A549 (cell line): ENCODE measurements at places on chromosomes 1 and 21. TPM values are rescaled to one million over a fixed set of nuclear protein-coding genes. Genes with fewer than 3 reads are reported as not detected.

DNA sequence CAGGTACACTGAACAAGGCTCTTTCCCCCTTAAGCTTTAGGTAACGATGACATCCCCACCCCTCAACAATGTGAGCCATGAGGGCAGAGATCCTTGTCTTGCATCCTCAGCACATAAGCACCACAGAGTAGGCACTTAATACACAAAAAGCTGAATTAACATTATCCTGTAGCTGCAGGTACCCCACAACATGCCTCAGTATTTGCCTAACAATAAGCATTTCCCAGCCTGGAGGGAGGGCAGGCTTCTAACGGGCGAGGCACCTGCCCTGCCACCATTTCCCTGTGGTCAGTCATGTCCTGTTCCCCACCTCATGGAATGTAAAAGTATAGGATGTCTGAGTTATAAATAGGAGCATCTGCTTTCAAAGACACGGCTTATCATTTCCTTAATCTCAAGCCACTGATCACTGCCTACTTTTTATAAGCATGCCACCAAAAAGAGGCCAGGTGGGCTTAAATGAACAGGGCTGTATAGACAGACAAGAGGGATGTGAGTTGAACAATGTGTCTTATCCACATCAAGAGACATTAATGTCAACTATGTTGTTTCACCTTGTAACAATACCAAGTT lies 3.4 kb downstream of the CAPZB start:
- no peak for DNase-seq

HSF2BP gene
- 1.7 to 2.3 TPM (median 1.7 TPM) in 3 replicates for polyA plus RNA-seq

- DNase-seq: no peak
Observed at GRCh38 chr1:11307852-11308251, 34.9 kb downstream of the UBIAD1 start.

DNA sequence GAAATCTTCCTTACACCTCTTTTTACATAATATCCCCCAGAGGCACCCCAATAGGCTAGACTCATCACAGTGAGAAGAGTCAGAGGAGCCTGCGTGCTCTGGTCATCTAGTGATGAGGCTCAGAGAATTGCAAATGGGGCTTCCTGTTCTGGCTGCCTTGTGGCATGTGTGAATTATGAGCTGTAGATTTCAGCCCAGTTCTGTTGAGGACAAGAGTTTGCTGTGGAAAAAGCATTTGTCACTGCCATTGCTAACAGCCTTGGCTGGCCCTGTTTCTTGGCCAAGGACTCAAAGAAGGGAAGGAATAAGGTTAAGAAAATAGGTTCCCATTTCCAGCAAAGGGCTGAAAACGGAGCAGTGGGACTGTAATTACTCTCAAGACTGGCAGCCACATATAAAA lies 30.7 kb downstream of the MRAP start:
- DNase-seq: no peak

HSD11B1 gene
- not detected in 3 replicates for polyA plus RNA-seq

DNA sequence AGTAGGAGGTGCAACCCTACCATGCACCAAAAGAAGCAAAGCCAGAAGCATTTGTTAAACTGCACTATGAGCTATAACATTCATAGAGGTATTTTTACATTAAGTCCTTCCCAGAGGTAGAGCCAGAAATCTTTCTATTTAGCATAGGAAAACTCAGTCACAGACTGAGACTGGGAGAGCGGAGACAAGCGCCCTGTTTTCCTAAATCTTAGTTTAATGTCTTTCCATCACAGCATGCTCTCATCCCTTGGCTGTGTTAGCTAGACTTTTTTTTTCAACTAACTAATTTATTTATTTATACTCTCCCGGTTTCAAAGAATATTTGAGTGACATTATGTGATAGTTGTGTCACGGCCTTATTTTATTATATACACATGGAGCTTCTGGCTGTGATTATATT lies 304.1 kb downstream of the LMX1A start:
- no peak for DNase-seq

GRCh38 chr1:211133393-211133835 lies 534 bp downstream of the KCNH1 start:
- peak; percentile 35 for DNase-seq

DNA sequence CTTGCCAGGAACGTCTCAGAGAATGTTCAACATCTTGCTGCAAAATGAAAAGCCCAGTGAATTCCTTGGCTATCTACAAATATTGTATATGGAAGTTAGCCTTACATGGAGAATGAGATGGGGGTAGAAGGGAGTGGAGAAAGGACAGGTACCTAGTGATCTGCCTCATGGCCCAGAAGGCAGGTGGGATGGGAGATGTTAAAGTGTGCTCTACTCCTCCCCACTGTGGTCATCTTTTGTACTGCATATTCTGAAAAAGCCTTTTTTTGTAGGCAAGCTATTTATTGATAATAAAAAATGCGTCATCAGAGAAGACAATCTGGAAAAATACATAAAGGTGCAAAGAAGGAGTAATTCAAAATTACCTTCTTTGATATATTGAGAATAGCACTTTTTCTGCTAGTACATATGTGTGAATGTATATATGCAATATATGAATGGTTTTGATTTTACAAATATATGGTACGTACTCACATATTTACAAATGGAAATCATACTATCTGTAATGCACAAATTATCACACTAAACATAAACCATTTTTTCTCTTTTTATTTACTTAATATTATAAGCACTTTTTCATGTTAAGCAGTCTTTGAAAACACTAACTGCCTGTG lies 19.1 kb upstream of the SLC5A9 start:
- peak; percentile 35 for DNase-seq

SPSB1 gene
- 16.9 to 25.3 TPM (median 22.3 TPM) in 3 replicates for polyA plus RNA-seq

AMPD1 gene
- not detected in 3 replicates for polyA plus RNA-seq

CD247 gene
- polyA plus RNA-seq: 0.10 to 0.28 TPM (median 0.18 TPM) in 3 replicates

AADACL4 gene
- not detected in 3 replicates for polyA plus RNA-seq

DNA sequence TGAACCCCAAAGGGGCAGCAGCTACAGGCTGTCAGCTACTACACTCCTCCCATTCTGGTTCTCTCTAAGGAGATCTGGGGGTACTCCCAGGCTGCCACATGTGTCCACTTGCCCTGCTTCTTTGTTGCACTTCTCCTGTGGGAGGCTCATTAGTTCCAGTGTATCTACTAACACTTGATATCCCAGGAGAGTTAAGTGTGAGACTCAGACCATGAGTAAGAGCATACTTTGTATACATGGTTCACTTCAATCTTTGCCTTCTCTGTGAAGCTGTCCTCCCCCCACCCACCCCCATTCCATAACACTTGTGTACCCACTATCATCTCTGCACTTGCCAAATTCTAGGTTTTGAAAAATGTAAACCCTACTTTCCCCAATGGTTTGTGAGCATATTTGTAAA lies 34.9 kb upstream of the GADD45A start:
- no peak for DNase-seq

GRCh38 chr21:21034036-21034435 lies 35.8 kb downstream of the NCAM2 start:
- no peak for DNase-seq

BTG2 gene
- polyA plus RNA-seq: 7.2 to 9.2 TPM (median 8.0 TPM) in 3 replicates

XCL2 gene
- polyA plus RNA-seq: not detected in 3 replicates

CDK18 gene
- 1.4 to 2.3 TPM (median 2.0 TPM) in 3 replicates for polyA plus RNA-seq

FHAD1 gene
- 0.32 to 0.45 TPM (median 0.37 TPM) in 3 replicates for polyA plus RNA-seq

KCNC4 gene
- polyA plus RNA-seq: 2.2 to 2.4 TPM (median 2.2 TPM) in 3 replicates

DPT gene
- polyA plus RNA-seq: not detected in 3 replicates

DNA sequence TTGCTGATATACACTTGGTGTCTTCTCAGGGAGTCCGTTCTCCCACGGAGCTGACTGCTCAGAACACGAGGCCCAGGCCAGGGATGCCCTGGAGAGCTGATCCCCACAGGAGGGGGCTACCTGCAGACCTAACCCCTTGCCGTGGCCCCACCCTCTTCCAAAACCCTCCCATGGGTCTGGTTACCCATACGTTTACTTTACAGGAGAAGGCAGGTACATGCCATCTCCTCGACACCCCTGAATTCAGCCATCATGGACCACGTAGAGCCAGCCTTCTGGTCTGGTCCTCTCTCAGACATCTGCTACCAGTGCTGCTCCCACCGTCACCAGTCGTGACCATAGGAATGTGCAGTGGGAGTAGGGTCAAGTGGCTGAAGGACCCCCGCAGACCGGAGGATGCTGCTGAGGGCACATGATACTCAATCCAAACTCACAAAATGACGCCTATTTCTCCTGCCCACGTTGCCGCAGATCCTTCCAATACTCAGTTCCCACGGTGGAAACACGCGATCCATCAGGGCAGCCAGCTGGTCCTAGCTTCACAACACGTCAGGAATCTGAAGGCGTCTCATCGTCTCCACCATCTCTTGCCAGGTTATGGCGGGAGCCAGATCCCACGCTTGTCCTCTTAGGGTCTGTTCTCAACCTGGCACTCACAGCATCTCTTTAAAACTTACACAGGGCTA lies 26.7 kb downstream of the PGBD5 start:
- DNase-seq: no peak

LDLRAP1 gene
- 9.9 to 10.9 TPM (median 10.1 TPM) in 3 replicates for polyA plus RNA-seq

- DNase-seq: no peak
Observed at GRCh38 chr1:41361495-41362356, 492 bp downstream of the FOXO6 start.

CACNA1S gene
- polyA plus RNA-seq: not detected in 3 replicates

- no peak for DNase-seq
Observed at GRCh38 chr1:199448646-199449045, 578.9 kb upstream of the NR5A2 start.

KPRP gene
- not detected in 3 replicates for polyA plus RNA-seq

DNA sequence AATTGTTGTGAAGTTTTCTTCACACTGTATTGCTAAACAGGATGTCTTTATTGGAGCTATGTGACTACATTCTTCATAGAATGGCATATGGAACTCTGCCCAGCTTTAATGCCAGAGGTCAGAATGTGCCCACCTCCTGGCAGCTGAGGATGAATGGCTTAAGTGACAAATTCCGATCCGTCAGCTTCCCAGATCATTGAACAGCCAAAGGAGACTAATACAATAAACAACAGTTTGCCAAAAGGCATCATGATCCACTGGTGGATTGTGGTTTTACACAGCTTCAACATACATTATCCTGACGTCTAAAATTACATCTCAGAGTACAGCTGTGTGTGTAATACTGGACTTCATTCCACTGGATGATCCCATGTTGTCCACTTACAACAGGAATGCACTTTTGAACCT lies 68.7 kb upstream of the C1orf105 start:
- DNase-seq: peak; percentile 23

GRCh38 chr1:194602184-194602583 lies 1415.8 kb upstream of the B3GALT2 start:
- DNase-seq: no peak

PEAR1 gene
- polyA plus RNA-seq: 5.0 to 7.5 TPM (median 6.3 TPM) in 3 replicates

GRCh38 chr1:17611991-17612390 lies 72.5 kb downstream of the ARHGEF10L start:
- no peak for DNase-seq

- DNase-seq: no peak
Observed at GRCh38 chr1:243799908-243800307, 50.1 kb downstream of the AKT3 start.

GRCh38 chr1:218384581-218384993 lies 39.5 kb downstream of the TGFB2 start:
- peak; percentile 44 for DNase-seq

DNA sequence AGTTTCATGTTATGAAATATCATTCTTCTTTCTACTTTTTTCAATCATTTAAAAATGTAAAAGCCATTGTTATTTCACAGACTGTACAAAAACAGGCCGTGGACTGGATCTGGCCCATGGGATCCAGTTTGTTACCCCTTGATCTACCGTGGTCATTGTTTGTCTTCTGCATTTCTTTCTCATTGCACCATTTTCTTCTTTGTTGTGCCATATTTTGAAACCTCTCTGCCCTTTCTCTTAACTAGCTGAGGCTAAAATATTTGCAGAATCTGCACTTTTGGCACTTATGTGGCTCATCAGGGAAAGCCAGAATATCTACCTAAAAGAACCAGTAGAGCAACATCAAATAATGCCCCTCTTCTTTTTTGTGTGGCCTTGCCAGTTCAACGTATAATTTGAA lies 50.5 kb downstream of the DNAJC6 start:
- DNase-seq: no peak

GRCh38 chr21:45080639-45081414 lies 6.4 kb downstream of the ADARB1 start:
- no peak for DNase-seq
